ENCODE measurements at places on chromosomes 6 and 20. TPM values are rescaled to one million over a fixed set of nuclear protein-coding genes. Genes with fewer than 3 reads are reported as not detected.

The OPRM1 gene
- total RNA-seq, result not detected

The NRN1 gene
- total RNA-seq, result 0.74 TPM

The ALDH5A1 gene
- 6.9 TPM for total RNA-seq

The EYA2 gene
- 2.0 TPM for total RNA-seq

The METTL24 gene
- not detected for total RNA-seq

The VIP gene
- total RNA-seq, result not detected

The FAM217A gene
- total RNA-seq, result not detected

The CDC40 gene
- 10.2 TPM for total RNA-seq

The CLIC5 gene
- not detected for total RNA-seq

The CITED2 gene
- total RNA-seq, result 27.0 TPM

The BMP7 gene
- 0.63 TPM for total RNA-seq

The SLC22A1 gene
- 2.0 TPM for total RNA-seq

The FLRT3 gene
- total RNA-seq, result 2.4 TPM

The PNLDC1 gene
- total RNA-seq, result 0.05 TPM

The MOCS3 gene
- total RNA-seq, result 6.1 TPM

The LPIN3 gene
- total RNA-seq, result 16.3 TPM

The TNFRSF6B gene
- total RNA-seq, result 0.37 TPM

The RIPK1 gene
- total RNA-seq, result 12.7 TPM

The RBBP8NL gene
- 0.91 TPM for total RNA-seq

The PRSS16 gene
- total RNA-seq, result 3.5 TPM

The NKX2-4 gene
- total RNA-seq, result not detected

The RFX6 gene
- total RNA-seq, result not detected

The HLA-DRB1 gene
- not detected for total RNA-seq

The SRSF12 gene
- total RNA-seq, result 1.2 TPM

The WRNIP1 gene
- 36.7 TPM for total RNA-seq

All from A549 treated with AZD2906 at 1 μM for 4 hours (cell line).